ENCODE measurements at places on chromosomes 16 and 17. TPM values are rescaled to one million over a fixed set of nuclear protein-coding genes. Genes with fewer than 3 reads are reported as not detected.

QPRT gene
- total RNA-seq: 14.8 TPM

DOC2B gene
- 21.2 TPM for total RNA-seq

SLC7A6OS gene
- 12.3 TPM for total RNA-seq

CSNK2A2 gene
- 60.1 TPM for total RNA-seq

DRC7 gene
- total RNA-seq: 1.2 TPM

BCAR1 gene
- 114 TPM for total RNA-seq

C16orf92 gene
- total RNA-seq: not detected

MT1A gene
- 3.8 TPM for total RNA-seq

ALOX12 gene
- not detected for total RNA-seq

SLC6A2 gene
- total RNA-seq: not detected

EXOSC6 gene
- 61.6 TPM for total RNA-seq

TRAP1 gene
- total RNA-seq: 107 TPM

PHKG2 gene
- 45.0 TPM for total RNA-seq

USP43 gene
- 9.2 TPM for total RNA-seq

CCL4 gene
- 9.8 TPM for total RNA-seq

AOC3 gene
- total RNA-seq: 2.2 TPM

PRSS53 gene
- total RNA-seq: 4.3 TPM

KRTAP2-2 gene
- not detected for total RNA-seq

CTCF gene
- 43.7 TPM for total RNA-seq

TOX3 gene
- total RNA-seq: 5.5 TPM

KCNAB3 gene
- 16.0 TPM for total RNA-seq

XPO6 gene
- 149 TPM for total RNA-seq

SLC35G6 gene
- not detected for total RNA-seq

TBC1D28 gene
- not detected for total RNA-seq

PRAC2 gene
- total RNA-seq: not detected

KCTD19 gene
- total RNA-seq: 0.36 TPM

ARRB2 gene
- total RNA-seq: 127 TPM

HOXB4 gene
- total RNA-seq: not detected

GRB7 gene
- total RNA-seq: 2.4 TPM

KCNH4 gene
- total RNA-seq: 3.0 TPM

GALR2 gene
- total RNA-seq: not detected

TP53TG3C gene
- not detected for total RNA-seq

NPIPA5 gene
- 35.5 TPM for total RNA-seq

ZNF597 gene
- total RNA-seq: 3.6 TPM

KRTAP9-2 gene
- total RNA-seq: not detected

KRTAP1-5 gene
- total RNA-seq: not detected

RHBDL3 gene
- total RNA-seq: 64.8 TPM

CA5A gene
- total RNA-seq: 0.41 TPM

BEAN1 gene
- 10.5 TPM for total RNA-seq

TMEM100 gene
- total RNA-seq: 3.4 TPM

KRTAP3-2 gene
- not detected for total RNA-seq

MYH1 gene
- total RNA-seq: 0.17 TPM

GABARAP gene
- 441 TPM for total RNA-seq

KRT14 gene
- total RNA-seq: not detected

KIFC3 gene
- total RNA-seq: 37.5 TPM
